ENCODE measurements at places on chromosomes 7 and 10.

- DNase-seq = no peak
Observed at GRCh38 chr10:17841050-17841449, 31.9 kb downstream of the MRC1 start.

- DNase-seq = no peak
Observed at GRCh38 chr10:114821915-114822443, 399 bp downstream of the FHIP2A start.

DNA sequence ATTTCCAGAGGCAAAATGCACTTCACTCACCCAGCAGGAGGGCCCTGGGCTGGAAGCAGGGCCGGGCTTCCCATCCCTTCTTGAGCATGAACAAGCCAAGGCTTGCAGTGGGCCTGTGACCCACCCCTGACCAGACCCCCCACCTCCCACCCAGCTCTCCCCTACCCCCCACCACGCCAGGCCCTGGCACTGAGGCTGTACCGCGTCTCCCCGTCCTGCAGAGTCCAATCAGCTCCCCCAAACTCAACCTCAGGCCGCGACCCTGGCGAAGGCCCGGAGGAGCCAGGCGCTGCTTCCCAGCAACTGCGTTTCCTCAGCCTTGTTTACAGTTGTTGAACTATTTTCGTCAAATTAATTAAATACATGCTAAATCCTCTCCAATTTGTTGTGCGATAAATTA, 16.9 kb upstream of the MYL10 start:
- DNase-seq = no peak

GRCh38 chr7:130560972-130561371, 69.1 kb downstream of the MEST start:
- no peak for DNase-seq

DNA sequence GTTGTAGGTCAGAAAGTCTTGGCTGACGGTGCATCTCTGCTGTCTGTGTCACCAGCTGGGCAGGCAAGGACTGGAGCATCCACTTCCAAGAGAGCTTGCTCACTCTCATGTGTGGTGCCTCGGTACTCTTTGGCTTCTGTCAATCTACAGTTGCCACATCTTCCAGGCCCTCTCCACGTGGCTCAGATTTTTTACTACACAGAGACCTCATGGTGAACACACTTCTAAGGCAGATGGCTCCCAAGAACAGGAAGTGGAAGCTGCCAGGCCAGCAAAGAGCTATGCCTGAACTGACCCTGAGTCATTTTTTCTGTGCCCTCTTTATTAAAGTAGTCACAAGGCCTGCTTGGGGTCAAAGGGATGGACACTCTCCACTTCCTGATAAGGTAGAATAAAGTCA, 351.5 kb upstream of the AUTS2 start:
- DNase-seq = no peak

DNA sequence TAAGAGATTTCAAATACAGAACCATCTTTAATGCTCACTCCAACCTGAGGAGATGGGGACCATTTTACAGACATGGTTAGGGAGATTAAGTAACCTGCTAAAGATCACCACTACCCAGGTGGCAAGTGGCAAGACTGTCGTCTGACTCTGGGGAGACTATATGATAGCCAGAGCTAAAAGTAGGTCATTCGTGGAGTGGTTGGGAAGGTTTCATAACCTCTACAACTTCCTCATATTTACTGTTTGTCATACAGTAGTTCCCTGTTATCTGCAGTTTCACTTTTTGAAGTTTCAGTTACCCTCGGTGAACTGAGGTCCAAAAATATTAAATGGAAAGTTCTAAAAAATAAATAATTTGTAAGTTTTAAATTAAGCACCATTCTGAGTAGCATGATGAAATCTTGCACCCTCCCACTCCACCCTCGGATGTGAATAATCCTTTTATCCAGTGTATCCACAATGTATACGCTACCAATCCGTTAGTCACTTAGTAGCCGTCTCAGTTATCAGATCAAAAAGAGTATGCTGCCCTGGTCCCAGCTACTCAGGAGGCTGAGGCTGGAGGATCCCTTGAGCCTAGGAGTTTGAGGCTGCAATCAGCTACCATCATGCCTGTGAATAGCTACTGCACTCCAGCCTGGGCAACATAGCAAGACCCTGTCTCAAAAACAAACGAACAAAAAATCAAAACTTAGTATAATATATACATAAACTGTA, 14.9 kb upstream of the LGI1 start:
- no peak for DNase-seq
